Activated CD8-positive, alpha-beta T cell treated with anti-CD3 and anti-CD28 coated beads, Interleukin-2, amount 10 ng/mL, durations not matched to agents 7 days and 5 days (primary cell): ENCODE measurements at places on chromosomes 4 and X.
A peak's percentile ranks its signal among the peaks of the same experiment; 100 is the strongest.

- H3K27ac ChIP-seq: no peak overlapping the region
- no peak overlapping the region for H3K4me3 ChIP-seq
- no peaks in the 10 kb centered on the region for H3K4me1 ChIP-seq
- no peak for DNase-seq
- H3K27me3 ChIP-seq: no peaks in the 10 kb centered on the region
- no peaks in the 10 kb centered on the region for H3K36me3 ChIP-seq
Measured at GRCh38 chr4:55038176-55038890, 87.1 kb downstream of the KDR start.

DNA sequence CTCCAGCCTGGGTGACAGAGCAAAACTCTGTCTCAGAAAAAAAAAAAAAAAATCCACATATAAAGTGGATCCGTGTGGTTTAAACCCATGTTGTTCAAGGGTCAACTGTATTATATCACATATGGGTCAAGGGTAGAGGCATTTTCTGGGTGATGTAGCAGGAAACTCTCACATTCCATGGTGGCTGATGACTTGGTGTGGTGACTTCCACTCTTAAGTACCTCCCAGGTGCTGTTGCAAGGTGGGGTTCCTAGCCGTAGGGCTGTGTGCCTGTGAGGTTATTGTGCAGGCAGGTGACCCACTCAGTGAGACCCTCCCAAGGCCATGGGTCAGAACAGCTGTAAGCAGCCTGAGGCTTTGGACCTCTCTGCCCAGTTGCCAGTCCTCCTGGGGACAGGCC, 17.0 kb downstream of the ELF4 start:
- peaks cover 65% of the 10 kb centered on the region for H3K4me1 ChIP-seq
- H3K27me3 ChIP-seq: no peaks in the 10 kb centered on the region
- no peak for DNase-seq
- H3K4me3 ChIP-seq: no peak overlapping the region
- peaks cover 20% of the 10 kb centered on the region for H3K36me3 ChIP-seq
- peak overlapping the region; percentile 15 for H3K27ac ChIP-seq

DNA sequence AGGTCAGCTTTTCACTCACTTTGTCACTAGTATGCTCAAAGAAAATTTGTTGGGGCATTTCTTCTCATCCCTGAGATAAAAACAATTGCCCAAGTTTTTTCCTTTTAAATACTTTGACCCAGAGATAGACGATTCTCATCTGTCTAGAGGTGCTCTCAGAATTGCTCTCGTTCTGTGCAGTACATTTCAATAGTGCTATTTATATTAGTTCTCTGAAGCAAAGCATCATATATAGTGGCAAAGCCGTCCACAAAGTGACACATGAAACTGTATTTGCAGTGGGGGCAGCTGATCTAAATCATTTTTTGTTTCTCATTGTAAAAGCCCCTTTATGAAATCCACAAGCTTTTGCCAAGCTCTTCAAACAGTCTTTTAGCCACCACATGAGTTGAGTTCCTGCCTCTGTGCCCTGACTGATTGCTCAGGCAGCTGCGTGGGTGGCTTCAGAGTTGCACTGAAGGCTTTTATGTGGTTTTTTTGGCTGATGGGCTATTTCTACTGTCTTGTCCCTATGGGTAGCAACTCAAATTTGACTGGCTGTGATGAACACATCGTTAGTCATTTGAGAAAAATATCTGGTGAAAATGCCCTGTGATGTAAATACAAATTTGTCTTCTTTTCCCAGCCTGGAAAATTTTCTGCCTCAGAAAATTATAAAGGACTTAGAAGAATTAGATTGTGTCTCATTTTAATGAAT, 119.1 kb upstream of the OTUD4 start:
- H3K4me1 ChIP-seq: peaks cover 15% of the 10 kb centered on the region
- H3K36me3 ChIP-seq: no peaks in the 10 kb centered on the region
- no peaks in the 10 kb centered on the region for H3K27me3 ChIP-seq
- no peak overlapping the region for H3K27ac ChIP-seq

DNA sequence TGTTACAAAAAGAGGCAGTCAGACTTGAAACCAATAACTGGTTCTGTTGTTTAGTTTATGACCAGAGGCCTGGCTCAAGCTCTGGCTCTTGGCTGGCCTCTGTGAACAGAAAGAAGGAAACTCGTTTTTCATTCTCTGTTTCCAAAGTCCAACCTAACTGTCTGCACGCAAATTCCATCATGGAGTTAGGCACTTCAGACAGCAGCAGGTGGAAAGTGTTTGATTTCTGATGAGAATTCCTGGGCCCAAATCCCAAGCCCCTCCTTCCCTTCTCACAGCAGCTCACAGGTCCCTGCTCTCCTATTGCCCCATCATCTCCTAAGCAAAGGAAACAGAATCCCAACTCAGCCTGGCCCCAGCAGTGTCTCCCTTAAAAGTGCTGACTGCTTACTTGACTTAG, 42.8 kb upstream of the FGF16 start:
- no peaks in the 10 kb centered on the region for H3K36me3 ChIP-seq
- no peak for DNase-seq
- H3K27me3 ChIP-seq: no peaks in the 10 kb centered on the region
- H3K4me1 ChIP-seq: no peaks in the 10 kb centered on the region
- H3K4me3 ChIP-seq: no peak overlapping the region

DNA sequence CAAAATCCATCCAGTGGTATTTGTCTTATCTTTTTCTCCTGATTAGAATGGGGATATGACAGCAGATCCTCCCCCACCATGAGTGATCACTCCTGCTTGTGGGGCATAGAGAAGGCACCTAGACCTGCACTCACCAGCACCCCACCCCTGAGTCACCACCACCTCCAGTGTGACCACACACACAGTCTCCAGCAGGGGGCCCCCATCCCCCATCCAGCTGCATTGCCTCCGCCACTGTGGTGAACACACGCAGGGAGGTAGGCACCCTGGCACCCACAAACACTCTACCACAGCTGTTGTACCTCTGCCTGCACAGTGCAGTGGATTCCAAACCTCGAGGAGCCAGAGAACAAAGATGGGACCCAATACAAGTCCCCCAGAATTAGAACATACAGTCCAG, 9.0 kb upstream of the MAGEA8 start:
- H3K36me3 ChIP-seq: no peaks in the 10 kb centered on the region
- peaks cover 5% of the 10 kb centered on the region for H3K4me1 ChIP-seq
- H3K27ac ChIP-seq: no peak overlapping the region
- no peak overlapping the region for H3K4me3 ChIP-seq
- H3K27me3 ChIP-seq: peaks cover 8% of the 10 kb centered on the region
- DNase-seq: peak; percentile 67

- H3K36me3 ChIP-seq: no peaks in the 10 kb centered on the region
- peaks cover 6% of the 10 kb centered on the region for H3K27me3 ChIP-seq
- peaks cover 2% of the 10 kb centered on the region for H3K4me1 ChIP-seq
- DNase-seq: no peak
Measured at GRCh38 chr4:81919810-81920209, 448.1 kb upstream of the RASGEF1B start.

DNA sequence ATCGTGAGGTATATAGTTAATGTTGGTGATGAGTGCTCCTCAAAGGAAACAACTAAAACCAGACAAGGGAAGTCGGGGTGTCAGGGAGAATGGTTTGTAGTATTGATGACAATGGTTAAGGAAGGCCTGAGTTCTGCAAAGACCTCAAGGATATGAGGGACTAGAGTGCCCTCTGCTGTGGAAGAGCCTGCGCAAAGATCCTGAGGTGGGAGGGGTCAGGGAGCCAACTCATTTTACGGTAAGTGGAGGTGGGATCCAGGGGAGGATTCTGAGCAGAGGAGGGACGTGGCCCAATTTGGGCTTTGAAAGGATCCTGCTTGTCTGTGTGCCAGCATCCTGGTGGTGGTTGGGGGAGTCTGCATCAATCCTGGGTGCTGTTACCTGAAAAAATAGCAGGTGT, 11.3 kb downstream of the UBA1 start:
- no peak overlapping the region for H3K27ac ChIP-seq
- H3K27me3 ChIP-seq: no peaks in the 10 kb centered on the region
- H3K4me1 ChIP-seq: peaks cover 2% of the 10 kb centered on the region
- DNase-seq: no peak
- H3K36me3 ChIP-seq: peaks cover 49% of the 10 kb centered on the region

GRCh38 chrX:138691186-138691585, 20.3 kb downstream of the FGF13 start:
- H3K27ac ChIP-seq: no peak overlapping the region
- H3K27me3 ChIP-seq: no peaks in the 10 kb centered on the region
- no peak overlapping the region for H3K4me3 ChIP-seq
- H3K36me3 ChIP-seq: no peaks in the 10 kb centered on the region
- H3K4me1 ChIP-seq: no peaks in the 10 kb centered on the region
- no peak for DNase-seq

DNA sequence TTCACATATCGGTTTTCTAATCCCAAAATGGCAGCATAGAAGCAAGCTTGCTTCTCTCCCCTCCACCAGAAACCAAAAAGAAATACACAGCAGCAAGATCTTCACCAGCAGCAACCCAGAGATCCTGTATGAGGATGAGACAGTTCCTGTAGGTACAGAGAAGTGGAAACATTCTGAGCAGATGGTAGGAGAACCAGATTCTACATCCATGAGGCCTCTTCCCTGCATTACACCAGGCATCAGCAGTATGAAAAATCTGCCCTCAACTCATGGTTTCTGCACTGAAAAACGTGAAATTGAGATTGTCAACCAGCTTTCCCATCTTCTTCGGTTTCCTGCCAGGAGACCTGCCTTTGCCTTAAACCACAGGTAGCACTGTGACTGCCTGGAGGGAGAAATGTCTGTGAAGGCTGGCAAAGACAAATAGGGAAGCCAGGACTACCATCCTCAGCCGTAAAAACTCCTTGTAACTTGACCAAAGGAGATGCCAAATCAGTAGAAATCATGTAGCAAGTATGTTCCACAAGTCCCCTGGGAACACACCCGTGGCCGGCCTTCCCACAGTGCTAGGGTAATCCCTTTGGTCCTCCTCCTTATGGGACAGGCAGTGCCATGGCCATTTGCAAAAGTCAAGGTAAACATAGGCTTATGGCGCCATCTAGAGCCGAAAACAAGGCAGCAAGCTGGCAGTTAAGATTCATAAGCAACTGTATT, 24.0 kb upstream of the MTHFD2L start:
- H3K4me3 ChIP-seq: no peak overlapping the region
- H3K36me3 ChIP-seq: no peaks in the 10 kb centered on the region
- peaks cover 5% of the 10 kb centered on the region for H3K27me3 ChIP-seq

GRCh38 chr4:122639181-122639580, 18.3 kb upstream of the IL21 start:
- peaks cover 3% of the 10 kb centered on the region for H3K4me1 ChIP-seq
- H3K4me3 ChIP-seq: no peak overlapping the region
- H3K27me3 ChIP-seq: peaks cover 7% of the 10 kb centered on the region
- no peak overlapping the region for H3K27ac ChIP-seq
- no peaks in the 10 kb centered on the region for H3K36me3 ChIP-seq

DNA sequence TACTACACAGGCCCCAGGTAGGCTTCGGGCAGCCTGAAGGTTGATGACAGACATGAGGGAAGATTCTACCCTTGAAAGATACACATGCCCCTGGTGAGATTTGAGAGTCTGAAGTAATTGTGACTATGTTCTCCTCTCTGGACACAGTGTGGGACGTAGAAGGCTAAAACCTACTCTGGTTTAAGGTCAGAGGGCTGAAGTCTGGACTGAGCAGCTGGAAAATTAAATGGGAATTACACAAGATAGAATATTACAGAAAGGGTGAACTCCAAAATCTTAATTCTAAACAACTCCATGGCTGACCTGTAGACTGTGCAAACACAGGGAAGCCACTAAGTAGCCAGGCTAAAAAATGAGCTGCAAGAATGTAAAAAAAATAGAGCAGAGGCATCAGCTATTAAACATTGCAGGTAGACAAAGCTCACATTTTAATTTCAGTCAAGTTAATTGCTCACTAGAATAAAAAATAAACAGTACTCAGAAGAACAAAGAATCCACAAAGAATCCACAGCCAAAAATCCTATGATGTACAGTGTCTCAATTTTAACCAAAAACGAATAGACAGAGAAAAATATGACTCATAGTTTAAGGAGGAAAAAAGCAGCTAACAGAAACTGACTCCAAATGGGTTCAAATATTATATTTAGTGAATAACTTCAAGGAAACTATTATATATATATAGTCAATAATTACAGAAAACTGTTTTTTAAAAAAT, 170.4 kb downstream of the PCDH18 start:
- H3K4me3 ChIP-seq: no peak overlapping the region
- no peaks in the 10 kb centered on the region for H3K4me1 ChIP-seq
- no peaks in the 10 kb centered on the region for H3K27me3 ChIP-seq
- H3K36me3 ChIP-seq: no peaks in the 10 kb centered on the region
- H3K27ac ChIP-seq: no peak overlapping the region

- no peaks in the 10 kb centered on the region for H3K4me1 ChIP-seq
- H3K27ac ChIP-seq: no peak overlapping the region
- DNase-seq: no peak
Measured at GRCh38 chr4:74598611-74599325, 153.8 kb downstream of the AREG start.

GRCh38 chr4:119598521-119598920, 30.1 kb downstream of the PDE5A start:
- peaks cover 2% of the 10 kb centered on the region for H3K36me3 ChIP-seq
- no peak overlapping the region for H3K27ac ChIP-seq
- DNase-seq: no peak
- no peak overlapping the region for H3K4me3 ChIP-seq

- no peak overlapping the region for H3K4me3 ChIP-seq
- no peaks in the 10 kb centered on the region for H3K4me1 ChIP-seq
- peak; percentile 64 for DNase-seq
- no peaks in the 10 kb centered on the region for H3K36me3 ChIP-seq
- H3K27ac ChIP-seq: no peak overlapping the region
- H3K27me3 ChIP-seq: no peaks in the 10 kb centered on the region
Measured at GRCh38 chr4:111283066-111283677, 660.3 kb upstream of the PITX2 start.

DNA sequence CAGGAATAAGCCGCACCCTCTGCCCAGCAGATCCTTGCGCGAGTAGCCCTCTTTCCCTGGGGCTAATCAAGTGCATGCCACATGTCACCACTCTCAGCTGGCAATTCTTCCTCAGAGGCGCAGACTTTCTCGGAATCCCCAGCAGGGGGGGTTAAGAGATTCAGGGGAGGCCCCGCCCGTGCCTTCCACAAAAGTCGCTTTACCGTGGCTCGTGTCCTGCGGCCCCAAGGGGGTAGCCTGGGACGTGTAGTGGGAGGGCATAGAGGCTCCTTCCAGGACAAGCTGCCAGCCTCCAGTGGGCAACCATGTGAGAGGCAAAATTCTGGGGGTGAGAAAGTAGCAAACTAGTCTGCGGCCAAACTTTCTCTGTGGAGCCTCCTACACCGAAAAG, 652 bp downstream of the SRPX start:
- DNase-seq: peak; percentile 55
- peaks cover 7% of the 10 kb centered on the region for H3K4me1 ChIP-seq
- H3K27me3 ChIP-seq: peaks cover 37% of the 10 kb centered on the region
- H3K27ac ChIP-seq: no peak overlapping the region

- no peak for DNase-seq
- H3K4me3 ChIP-seq: peak overlapping the region; percentile 36
- H3K27me3 ChIP-seq: no peaks in the 10 kb centered on the region
- H3K27ac ChIP-seq: peak overlapping the region; percentile 61
- peaks cover 32% of the 10 kb centered on the region for H3K36me3 ChIP-seq
- peaks cover 40% of the 10 kb centered on the region for H3K4me1 ChIP-seq
Measured at GRCh38 chr4:73066928-73067327, 2.6 kb downstream of the COX18 start.
